ENCODE measurements at places on chromosomes 2 and 18.

GRCh38 chr2:139067072-139067471 lies 286.9 kb upstream of the NXPH2 start:
- DNase-seq, result no peak

DNA sequence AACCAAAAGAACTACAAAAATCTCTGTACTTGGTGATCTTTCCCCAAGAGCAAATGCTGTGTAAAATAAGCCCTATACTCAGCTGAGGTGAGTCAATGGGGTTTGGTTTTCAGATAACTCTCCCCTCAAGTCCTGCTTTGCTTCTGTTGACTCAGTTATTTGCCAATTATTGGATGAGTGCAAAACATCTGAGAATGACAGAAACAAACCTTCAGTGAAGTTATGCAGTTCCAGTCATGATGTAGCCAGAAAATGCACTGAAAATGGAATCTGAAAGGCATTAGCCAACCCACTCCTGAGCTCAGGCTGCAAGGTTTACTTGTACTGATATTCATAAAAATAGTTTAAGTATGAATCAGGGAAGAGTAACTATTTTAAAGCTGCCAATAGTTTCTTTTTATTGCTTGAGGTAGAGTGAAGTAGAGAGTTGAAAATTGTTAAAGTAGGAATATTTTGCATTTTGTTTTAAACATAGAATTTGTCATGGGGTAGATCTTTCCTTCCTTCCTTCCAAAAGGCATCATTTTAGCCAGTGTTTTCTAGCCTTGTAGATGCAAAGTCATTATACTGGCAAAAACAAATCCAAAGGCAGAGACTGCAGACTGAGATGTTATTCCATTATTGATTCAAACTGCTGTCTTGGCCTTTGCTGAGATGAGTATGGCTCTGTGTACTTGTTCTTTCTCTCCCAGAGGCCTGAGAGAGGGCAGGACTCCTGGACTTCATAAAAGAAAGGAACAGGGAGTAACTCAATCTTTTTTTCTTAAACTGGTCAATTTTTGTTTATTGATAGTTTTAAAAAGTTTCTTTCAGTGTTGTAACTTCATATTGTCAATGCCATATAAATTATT lies 215.3 kb downstream of the RND3 start:
- DNase-seq, result peak; percentile 57

- peak; percentile 40 for DNase-seq
These were observed 18.7 kb upstream of the COLEC12 start for GRCh38 chr18:519019-519879.

GRCh38 chr18:3103576-3103975 lies 90.6 kb upstream of the LPIN2 start:
- DNase-seq, result no peak

DNA sequence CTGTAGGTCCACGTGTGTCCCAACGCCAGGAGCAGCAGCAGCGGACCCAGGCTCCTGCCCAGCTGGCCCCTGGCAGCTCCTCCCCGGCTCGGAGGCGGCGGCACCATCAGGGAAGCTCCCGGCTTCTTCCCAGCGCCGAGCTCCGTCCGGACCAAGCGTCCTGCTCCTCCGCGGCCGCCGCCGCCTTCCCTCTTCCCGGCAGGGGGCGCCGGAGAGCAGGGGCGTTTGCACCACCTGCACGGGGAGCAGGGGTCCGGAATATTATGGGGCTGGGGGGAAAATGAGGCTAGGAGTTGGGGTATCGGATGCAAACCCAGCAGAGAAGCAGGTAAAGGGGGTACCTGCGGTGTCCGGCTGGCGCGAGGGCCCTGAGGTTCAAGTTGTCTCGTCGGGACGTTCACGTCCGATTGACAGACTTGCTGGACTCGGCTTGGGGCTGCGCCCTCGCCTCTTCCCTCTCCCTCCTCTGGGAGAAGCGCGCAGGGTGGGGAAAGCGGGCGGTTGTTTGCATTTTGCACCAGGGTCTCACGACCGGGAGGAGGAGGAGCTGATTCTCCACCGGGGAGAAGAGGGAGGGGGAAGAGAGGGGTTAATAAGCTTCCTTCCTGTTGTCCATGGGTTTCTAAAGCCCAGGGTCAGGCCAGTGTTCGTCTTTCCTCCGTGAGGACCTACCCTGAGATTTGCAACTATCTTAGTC lies at the start of gene CCBE1:
Gene CCBE1 (minus strand): TSS at position 188 of the 697 bp plus-strand sequence.
- peak; percentile 55 for DNase-seq

DNA sequence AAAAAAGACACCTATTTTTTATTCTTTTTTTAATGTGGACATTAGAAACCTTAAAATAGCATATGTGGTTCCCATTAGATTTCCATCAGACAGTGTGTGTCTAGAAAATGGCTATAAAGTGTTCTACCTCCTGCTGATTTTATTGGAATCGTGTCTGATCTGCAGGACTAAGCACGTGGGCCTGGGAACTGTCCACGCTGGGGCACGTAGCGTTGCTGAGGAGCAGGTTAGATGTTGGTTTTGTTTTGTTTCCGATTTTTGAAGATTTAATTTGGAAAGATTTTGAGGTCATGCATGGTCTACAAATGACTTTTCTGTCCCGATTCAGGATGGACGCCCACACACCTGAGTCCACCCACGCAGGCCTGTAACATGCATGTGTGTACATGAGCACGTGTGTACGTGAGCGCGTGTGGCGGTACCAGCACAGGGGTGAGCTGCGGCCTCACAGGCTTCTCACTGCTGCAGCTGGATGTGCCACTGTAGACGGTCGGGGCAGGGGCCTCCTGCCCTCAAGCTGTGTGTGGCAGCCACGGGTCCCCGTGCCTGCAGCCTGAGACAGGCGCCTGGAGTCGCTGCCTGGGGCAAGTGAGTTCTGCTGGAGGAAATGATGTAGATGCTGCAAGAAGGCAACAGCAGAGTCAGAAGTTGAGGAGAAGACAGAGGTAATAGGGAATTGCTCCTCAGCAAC lies 99.7 kb upstream of the CTDP1 start:
- no peak for DNase-seq
